LoVo (cell line): ENCODE measurements at places on chromosomes 4 and X.
A peak's percentile ranks its signal among the peaks of the same experiment; 100 is the strongest.

GRCh38 chrX:7272346-7272745 lies 124.4 kb upstream of the PUDP start:
- no peak for DNase-seq

DNA sequence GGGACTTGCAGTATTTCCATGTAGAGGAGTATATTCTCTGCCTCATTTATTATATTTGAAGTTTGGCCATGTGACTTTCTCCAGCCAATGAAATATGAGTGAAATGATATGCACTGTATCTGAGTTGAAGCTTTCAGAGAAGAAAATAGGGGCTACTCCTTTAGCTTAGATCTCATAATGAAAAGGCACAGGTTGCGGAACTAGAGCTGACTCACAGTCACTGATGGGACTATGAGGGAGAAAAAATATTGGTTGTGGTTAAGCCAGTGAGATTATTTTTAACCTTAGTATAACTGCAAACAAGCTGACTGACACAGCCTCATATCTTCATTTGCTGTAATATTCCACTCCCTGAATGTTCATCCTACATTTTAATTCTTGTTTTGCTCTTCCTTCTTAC lies 1104.3 kb downstream of the RPA4 start:
- no peak for DNase-seq

DNA sequence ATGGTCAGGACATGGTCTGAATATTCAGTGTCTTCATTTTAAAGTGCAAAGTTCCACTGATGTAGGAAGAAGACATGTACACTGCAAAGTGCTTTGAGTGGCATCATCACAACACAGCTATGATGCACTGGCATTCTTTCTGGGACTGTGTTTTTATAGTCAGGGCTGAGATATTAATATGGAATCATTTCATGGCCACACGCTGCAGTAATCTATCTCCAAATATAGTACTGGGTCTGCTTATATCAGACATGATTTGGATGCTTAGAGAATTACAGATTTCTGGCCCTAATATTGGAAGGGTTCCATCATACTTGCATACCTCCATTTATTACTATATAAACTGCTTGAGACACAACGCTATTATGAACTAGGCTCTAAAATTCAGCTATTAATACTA lies 1170.9 kb downstream of the NLGN4X start:
- DNase-seq, result no peak

- no peak for DNase-seq
These were observed 21.2 kb downstream of the USP53 start for GRCh38 chr4:119233750-119234149.

GRCh38 chr4:53889326-53890055 lies 174.9 kb downstream of the CHIC2 start:
- no peak for DNase-seq

- DNase-seq, result no peak
These were observed at the start of gene CT55 for GRCh38 chrX:135170877-135171519. Gene CT55 (minus strand): TSS chrX:135171398. CDS start chrX:135171171, 227 bp downstream.

GRCh38 chr4:9811806-9812205 lies 30.4 kb downstream of the DRD5 start:
- no peak for DNase-seq

DNA sequence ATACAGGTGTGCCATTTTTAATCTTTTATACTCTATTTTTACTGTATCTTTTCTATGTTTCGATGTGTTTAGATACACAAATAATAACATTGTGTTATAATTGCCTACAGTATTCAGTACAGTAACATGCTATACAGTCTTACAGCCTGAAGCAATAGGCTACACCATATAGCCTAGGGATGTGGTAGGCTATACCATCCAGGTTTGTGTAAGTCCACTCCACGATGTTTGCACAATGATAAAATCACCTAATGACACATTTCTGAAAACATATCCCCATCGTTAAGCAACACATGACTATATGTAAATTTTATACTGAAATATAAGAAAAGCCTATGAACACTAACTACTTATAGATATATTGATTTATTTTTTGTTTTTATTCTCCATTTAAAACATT lies 48.9 kb upstream of the EXOC1L start:
- DNase-seq, result no peak

GRCh38 chrX:111917591-111917990 lies 41.6 kb downstream of the TRPC5OS start:
- DNase-seq, result no peak

- no peak for DNase-seq
These were observed 126.7 kb downstream of the FRYL start for GRCh38 chr4:48653217-48654014.

- no peak for DNase-seq
These were observed 8.8 kb downstream of the ENPEP start for GRCh38 chr4:110484767-110485166.

DNA sequence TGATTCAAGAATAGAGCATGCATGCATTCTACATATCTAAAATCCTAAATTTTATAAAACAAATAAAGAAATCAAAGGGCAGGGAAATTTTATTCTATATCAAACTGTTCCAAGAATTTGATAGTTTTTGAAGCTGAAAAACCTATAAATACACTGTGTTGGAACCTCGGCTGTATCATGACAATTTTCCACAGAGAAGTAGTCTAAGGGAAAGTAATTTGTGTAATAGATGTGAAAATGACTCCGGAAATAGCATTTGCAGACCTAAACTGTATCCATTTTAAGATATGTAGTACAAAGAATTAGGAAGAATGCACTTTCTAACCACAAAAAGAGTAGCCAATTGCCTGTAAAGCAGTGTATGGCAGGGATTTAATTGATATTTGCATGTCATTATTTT lies 112.5 kb upstream of the WDR17 start:
- DNase-seq, result no peak

GRCh38 chr4:169314906-169315305 lies 44.1 kb upstream of the SH3RF1 start:
- peak; percentile 87 for DNase-seq

GRCh38 chr4:86498863-86499166 lies 95.3 kb upstream of the PTPN13 start:
- DNase-seq, result no peak

DNA sequence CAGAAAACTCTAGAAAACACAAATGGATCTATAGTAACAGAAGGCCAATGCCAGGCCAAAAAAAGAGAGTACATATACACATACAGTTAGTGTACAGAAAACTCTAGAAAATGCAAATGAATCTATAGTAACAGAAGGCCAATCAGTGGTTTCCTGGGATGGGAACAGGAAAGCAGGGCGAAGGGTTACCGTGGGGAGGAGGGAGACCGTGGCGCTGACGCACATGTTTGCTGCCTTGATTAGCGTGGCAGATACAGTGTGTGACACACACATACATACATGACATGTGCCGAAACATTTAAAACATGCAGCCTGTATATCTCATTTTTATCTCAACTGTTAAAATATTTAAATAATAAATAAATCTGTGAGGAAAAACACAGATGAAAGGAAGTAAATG lies 14.7 kb downstream of the GAK start:
- no peak for DNase-seq

GRCh38 chr4:94892051-94892450 lies 134.3 kb downstream of the BMPR1B start:
- DNase-seq, result no peak

- DNase-seq, result no peak
These were observed 245.8 kb downstream of the FBXO8 start for GRCh38 chr4:174037631-174038030.

- no peak for DNase-seq
These were observed 217.7 kb upstream of the PSAPL1 start for GRCh38 chr4:7652451-7652881.

DNA sequence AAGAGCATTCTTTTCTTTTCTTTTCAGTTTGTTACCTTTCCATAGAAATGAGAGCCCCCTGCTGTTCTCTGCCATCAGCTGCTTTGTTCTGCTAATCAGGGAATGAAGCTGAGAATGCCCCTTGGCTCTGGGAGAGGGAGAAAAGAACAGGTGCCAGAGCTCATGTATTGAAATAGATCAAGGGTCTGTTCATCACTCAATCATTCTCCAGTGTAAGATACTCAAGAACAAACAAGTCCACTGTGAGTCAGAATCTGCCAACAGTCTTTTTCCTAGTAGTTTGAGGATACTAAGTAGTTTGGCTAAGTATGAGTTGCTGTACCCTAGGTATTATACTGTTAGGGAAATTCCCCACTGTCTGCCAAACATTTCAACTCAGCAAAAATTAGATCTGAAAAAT lies 144.3 kb downstream of the RTL3 start:
- DNase-seq, result no peak

- no peak for DNase-seq
These were observed 93.3 kb downstream of the YIPF7 start for GRCh38 chr4:44558031-44558605.

DNA sequence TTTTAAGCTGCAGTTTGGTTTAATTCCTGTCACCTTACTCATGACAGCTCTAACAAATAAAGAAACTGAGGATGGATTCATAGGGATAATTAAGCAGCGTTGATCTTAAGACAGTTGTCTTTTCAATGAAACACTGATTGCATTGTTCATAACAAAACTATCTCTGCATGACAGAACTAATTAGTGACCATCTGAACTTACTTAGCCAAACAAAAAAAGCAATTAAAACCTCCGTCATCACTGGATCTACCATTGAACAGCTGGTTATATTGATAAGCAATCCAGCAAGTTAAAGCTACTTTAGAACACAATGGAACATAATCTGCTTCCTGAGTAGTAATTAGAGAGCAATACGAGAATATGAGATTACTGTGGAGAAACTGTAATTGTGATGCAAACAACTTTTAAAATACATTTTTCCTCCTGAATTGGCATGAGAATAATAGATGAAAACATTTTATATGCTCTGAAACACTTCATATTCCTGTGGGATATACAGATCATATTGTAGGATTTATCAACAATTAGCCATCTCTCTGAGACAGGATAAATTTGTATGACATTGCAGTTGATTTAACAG lies 2576.8 kb downstream of the PCDH7 start:
- DNase-seq, result no peak

DNA sequence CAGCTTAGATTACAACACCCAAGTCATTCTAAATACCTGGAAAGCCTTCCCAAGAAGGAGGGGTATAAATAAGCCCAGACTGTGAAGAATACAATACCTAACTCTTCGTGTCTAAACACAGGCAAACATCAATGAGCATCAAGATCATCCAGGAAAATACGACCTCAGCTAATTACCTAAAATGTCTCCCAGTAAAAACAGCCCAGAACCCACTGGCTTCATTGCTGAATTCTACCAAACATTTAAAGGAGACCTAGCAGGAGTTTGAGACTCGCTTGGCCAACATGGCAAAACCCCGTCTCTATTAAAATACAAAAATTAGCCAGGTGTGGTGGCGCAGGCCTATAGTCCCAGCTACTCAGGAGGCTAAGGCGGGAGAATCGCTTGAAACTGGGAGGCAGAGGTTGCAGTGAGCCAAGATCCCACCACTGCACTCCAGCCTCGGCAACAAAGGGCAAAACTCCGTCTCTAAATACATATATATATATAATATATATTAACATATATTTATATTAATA lies 19.1 kb upstream of the HSFX4 start:
- DNase-seq, result no peak

- DNase-seq, result no peak
These were observed 34.9 kb downstream of the MGAT4D start for GRCh38 chr4:140463182-140463581.

- no peak for DNase-seq
These were observed 124.5 kb downstream of the RAPGEF2 start for GRCh38 chr4:159227378-159227777.

- no peak for DNase-seq
These were observed 585.7 kb downstream of the TLL1 start for GRCh38 chr4:166458756-166459155.

GRCh38 chr4:102338405-102338804 lies 6.9 kb downstream of the SLC39A8 start:
- no peak for DNase-seq

DNA sequence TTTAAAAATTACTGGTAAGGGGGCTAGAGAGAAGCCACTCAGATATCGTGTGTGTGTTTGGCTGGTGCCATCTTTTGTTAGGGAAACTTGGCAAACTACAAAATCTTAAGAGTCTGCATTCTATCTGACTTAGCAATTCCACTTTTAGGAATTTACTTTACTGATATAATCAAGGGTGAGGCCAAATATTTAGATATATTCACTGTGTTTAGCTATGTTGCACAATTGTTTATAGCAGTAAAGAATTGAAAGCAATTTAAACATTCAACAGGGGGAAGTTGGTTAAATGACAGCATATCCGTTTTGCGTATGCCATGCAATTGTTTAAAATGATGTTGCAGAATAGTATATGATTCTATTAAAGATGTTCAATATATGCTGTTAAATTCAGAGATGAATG lies 6.4 kb upstream of the HERC3 start:
- no peak for DNase-seq

DNA sequence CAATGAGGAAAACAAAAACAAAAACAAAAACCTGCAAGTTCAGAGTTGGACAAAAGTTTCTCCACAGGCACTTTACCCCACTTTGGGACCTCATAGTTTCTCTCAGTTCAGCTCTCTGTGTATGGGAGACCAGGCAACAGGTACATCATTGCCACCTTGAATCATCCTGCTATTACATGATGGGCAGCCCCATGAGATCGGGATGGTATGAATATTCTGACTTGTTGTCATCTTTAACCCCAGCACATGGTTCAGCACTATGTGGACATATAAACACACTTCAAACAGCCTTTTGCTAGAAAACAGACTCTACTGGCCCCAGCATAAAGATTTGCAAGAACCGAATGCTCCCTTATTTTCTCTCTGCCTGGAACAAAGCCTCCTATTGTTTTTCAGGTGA lies 176.9 kb upstream of the SCML1 start:
- DNase-seq, result no peak
